Caudate nucleus (tissue), 63 donors: ENCODE measurements at places on chromosomes 1 and 21.

DNA sequence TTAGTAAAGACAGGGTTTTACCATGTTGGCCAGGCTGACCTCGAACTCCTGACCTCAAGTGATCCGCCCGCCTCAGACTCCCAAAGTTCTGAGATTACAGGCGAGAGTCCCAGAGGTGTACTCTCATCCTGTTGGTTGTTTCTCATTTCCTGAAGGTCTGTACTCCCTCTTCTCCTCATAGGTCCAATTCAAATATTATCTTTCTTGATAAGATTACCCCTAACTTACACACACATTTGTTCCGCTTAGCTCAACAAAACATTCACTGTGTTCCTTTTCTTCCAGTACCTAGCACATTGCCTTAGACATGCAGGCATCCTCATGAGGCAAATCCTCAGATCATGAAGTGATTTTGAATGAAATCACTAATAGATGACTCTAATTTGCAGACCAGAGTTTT lies 72.4 kb upstream of the SSX2IP start:
- DNase-seq: no peak

- DNase-seq: no peak
These were observed 4.8 kb upstream of the IL24 start for GRCh38 chr1:206892351-206892984.

GRCh38 chr1:219239518-219239917 lies 65.8 kb downstream of the LYPLAL1 start:
- no peak for DNase-seq

- no peak for DNase-seq
These were observed 14.0 kb downstream of the AGRN start for GRCh38 chr1:1033731-1034438.

DNA sequence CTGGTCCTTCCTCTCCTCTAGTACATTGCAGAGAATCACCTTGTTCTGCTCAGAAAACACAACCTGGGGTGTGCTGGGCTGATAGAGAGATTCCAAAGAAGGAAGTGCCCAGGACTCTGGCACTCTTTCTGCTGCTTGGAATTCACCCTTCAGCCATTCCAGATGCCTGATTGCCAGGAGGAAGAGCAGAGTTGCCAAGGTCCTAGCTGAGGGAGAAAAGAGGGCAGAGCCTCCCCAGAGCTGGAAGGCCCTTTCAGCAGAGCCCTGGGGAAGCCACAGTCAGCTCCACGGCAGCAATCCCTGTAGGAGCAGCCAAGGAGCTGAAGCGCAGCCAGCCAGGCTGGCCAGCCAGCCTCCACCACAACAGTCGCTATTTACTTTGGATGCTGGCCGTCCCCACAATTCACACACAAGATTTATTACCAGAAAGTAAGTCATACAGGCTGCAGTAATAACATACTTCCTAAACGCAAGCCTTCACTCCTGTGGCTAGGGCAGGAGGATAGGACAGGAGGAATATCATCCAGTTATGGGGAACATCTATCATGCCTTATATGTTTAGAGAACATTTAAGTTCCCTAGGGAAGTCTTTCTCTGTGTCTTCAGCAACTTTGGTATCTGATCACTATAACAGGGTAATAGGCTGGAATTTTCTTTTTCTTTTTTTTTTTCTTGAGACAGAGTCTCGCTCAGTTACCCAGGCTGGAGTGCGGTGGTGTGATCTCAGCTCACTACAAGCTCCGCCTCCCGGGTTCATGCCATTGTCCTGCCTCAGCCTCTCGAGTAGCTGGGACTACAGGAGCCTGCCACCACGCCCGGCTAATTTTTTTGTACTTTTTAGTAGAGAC lies 36.6 kb upstream of the SLC44A3 start:
- peak; percentile 49 for DNase-seq

- no peak for DNase-seq
These were observed 56.0 kb downstream of the SASS6 start for GRCh38 chr1:100076744-100077143.

DNA sequence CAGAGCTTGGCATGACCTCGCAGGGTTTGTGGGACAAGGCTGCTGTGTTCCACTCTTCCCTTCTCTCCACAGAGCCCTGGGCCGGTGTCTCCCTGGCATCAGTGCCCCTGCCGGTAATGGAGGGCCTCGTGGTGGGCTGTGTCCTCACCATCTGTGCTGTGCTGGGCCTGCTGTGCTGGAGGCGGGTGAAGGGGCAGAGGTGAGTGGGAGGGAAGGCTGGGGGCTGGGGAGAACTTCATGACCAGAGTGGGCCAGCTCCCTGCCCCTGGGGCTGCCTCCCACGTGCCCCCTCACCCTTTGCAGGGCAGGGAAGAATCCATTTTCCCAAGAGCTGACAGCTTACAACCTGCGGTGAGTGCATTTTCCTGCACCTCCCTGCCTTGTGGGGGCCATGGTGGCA lies 12.0 kb upstream of the LGR6 start:
- no peak for DNase-seq

- DNase-seq: peak; percentile 5
These were observed 143.9 kb downstream of the NOS1AP start for GRCh38 chr1:162213281-162213912.

DNA sequence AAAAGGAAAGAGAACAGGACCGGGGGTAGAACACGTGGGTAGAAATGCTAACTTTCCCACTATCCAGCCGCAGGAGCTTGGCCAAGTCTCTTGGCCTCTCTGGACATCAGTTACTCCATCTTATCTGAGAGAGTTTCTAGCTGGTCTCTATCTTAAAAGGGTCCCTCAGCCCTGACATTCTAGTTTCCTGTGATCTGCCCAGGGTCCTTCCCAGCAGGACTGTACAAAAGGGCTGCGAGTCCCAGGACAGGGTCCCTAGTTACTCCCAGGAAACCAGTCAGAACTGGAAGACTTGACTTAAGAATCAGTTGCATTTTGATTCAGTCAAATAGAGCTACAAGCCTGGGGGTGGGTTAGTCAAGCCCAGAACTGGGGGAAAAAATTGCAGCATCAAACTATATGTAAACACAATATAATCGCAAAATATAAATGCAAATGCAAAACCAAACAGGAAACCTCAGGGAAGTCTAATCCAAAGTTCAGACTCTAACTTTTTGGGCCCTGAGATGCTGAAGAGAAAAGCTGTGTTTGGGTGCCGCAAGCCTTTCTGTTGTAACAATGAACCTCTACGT lies 2.9 kb downstream of the ASAP3 start:
- DNase-seq: no peak

DNA sequence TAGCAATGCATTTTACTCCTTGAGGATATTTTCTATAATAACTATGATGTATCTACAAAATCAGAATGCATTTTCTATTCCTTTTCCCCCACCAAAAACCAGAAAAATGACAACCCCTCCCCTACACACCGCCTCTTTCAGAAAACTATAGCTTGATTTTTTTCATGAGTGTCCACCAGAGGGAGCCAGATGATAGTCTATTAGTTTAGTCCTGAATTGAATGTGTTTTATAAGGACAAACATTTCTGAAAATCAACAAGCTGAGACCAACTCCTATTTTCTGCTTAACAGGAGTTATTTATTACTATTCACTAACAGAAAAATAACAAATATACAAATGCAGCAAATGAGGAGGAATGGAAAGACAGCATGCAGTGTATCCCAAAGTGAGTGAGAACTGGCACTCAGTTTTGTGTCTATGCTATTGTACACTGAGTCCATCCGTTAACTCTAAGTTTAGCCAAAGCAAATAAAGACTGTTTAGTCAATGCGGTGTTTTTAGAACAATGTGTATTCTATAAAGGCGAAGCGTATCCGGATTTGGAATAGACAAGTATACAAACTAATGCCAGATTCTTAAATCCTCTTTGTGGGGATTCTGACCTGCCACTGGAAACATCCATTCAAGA lies 182.6 kb downstream of the VAV3 start:
- no peak for DNase-seq

- peak; percentile 77 for DNase-seq
These were observed at the start of gene ST7L for GRCh38 chr1:112618721-112619517. TSS of gene ST7L (minus strand) at chr1:112619141. CDS start at chr1:112619113, 28 bp downstream.

- no peak for DNase-seq
These were observed 74.4 kb downstream of the EPS15 start for GRCh38 chr1:51444534-51445192.

- DNase-seq: peak; percentile 96
These were observed 7.8 kb downstream of the KCNJ10 start for GRCh38 chr1:160062230-160062532.

DNA sequence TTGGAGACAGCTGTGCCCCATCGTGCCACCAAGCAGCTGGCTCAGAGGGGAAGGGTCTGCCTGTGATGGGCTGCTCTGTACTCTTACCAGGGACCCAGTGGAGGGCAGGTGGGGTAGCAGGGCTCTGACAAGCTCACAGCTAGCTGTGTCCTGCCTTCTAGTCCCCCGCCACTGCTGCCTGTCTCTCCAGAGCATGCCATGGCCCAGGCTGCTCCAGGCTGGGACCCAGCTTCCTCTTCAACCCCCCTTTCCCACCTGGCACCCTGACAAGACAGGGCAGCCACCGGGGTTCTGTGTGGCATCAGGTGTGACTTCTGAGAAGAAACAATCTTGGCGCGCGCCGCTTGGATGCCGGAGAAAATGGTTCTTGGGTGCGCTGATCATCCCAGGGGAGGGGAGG lies 92.3 kb upstream of the ACTL8 start:
- DNase-seq: no peak

DNA sequence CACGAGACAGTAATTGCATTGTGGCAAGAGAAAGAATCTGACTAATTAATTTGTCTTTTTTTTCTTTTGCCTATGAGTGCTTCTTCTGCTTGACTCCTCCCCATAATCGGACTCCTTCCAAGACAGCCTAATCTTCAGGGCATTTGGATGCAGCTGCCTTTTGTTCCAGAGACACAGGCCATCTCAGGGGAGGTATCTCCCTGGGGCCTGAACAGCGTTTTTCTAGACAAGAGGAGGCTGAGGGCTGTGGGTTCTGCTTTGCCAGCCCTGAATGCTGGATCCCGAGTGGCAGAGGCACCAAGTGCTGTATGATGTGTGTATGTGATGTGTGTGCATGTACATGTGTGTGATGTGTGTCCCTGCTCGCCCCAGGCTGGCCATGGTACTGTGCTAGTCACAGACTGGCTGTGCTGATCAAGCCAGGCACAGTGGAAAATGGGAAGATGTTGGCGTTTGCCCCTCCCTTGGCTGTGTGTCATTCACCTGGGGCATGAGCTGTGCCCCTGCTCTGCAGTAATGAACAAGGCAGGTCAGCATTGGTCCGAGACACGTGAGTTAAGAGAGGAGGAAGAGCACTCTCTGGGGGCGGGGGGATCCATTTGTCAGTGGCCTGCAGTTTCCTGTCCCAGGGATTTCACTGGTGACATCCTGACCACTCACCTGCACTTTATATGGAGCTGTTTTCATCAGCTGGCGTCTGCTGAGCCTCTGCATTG lies 77.2 kb downstream of the ADARB1 start:
- DNase-seq: no peak

- DNase-seq: no peak
These were observed 18.9 kb downstream of the SPATA46 start for GRCh38 chr1:162357681-162358266.
